ENCODE measurements at places on chromosomes 16 and 17. TPM values are rescaled to one million over a fixed set of nuclear protein-coding genes. Genes with fewer than 3 reads are reported as not detected.

GPR139 gene
- total RNA-seq = not detected

DOC2B gene
- 0.98 TPM for total RNA-seq

DNA sequence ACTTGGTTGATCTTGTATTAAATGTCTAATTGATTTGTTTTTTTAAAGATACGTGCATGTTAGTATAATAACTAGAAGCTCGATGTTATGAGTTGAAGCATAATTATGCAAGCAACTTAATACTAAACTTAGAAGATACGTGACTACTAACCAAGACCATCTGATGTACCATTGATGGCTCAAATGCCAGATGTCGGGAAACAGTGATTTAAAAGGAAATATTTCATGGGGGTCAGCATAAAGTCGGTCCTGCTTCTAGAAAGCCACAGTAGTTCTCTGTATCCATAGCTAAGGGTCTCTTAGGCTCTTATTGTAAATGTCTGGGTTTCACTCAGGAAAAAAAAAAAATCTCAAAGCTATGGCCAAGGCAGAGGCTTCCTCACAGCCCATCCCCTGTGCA lies 61.2 kb upstream of the RBFOX1 start:
- DNase-seq = no peak

- DNase-seq = no peak
These were observed 102.9 kb downstream of the NDE1 start for GRCh38 chr16:15752717-15753488.

- DNase-seq = no peak
These were observed 33.3 kb downstream of the MYH3 start for GRCh38 chr17:10623737-10624338.

DNA sequence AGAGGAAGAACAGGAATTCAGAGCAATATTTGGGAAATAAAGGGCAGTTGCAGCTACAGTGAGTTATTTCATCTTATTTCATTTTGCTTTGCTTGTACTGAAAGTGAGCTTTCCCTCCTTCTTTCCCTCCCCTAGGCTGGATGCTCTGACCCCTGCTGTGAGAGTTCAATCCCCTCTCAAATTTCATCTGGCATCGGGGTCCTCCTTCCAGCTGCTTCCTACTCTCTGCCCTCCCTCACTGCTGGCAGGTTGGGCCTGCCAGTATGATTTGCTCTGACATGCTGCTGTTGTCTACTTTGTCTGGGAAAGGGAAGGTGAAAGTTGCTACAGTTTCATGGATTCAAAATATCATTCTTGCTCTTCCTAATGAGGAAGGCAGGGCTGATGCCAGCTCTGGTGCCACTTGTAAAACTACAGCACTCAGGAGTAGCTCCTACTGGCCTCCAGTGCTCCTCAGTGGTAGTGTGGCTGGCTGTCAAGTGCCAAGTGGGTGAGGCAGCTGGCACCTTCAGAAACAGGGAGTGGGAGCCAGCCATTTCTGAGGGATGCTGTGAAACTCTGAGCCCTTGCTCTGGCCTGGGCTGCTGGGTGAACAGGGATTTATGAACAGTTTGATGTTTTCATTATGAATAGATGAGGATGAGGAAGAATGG lies 408.6 kb downstream of the HAPSTR1 start:
- DNase-seq = no peak
